ENCODE measurements at places on chromosomes 11 and 22.

DNA sequence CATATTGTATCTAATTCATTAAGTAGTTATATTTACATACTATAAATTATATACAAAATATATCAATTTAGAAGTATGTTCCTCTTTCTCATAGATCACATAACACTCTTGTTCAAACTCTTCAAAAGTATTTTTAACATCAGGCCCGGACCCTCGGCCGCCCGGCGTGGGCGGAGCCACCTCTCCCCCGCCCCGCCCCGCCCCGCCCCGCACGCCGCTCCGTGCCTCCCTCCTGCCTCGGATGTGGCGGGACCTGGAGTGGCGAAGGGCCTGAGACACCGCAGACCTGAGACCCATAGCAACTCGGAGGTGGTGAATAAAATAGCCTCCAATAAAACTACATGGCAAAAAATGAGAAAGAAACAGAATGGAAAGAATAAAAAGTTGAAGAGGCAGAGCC, 105.9 kb upstream of the BDNF start:
- H3K27me3 ChIP-seq, result no peaks in the 10 kb centered on the region
- H3K4me3 ChIP-seq, result no peak overlapping the region
- H3K4me1 ChIP-seq, result no peaks in the 10 kb centered on the region
- DNase-seq, result no peak
- no peaks in the 10 kb centered on the region for H3K36me3 ChIP-seq

- no peak overlapping the region for H3K4me3 ChIP-seq
- H3K27me3 ChIP-seq, result no peaks in the 10 kb centered on the region
- H3K4me1 ChIP-seq, result no peaks in the 10 kb centered on the region
- DNase-seq, result no peak
- no peak overlapping the region for H3K27ac ChIP-seq
These were observed 76.8 kb upstream of the CCND1 start for GRCh38 chr11:69563946-69564775.

DNA sequence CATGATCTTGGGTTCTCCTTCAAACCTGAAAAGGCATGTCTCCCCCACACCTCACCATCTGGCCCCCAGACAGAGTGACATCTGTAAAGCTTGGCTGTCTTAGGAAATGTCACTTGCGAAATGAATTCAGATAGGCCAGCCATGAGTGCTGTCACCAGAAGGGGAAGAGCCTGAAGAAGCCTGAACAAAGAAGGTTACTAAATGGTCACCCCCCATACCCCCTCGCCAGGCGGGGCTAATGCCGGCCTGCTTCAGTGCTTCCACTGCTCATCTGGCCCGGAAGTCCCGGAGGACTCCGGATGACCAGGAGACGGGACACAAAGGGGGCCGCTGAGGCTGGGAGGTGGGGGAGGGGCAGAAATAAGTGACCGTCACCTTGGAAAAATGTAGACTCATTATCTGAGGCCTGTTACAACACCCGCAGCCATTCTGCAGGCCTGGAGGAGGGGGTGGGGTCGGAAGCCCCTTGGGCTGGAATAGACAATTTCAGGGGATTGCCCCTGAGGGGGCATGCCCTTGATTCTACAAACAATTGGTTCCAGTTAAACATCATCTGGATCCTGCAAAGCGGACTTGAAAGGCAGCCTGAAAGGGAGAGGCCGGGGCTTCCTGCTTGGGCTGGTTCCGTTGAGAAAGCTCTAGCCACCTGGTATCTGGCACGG, 43.2 kb downstream of the NAT10 start:
- DNase-seq, result no peak
- peaks cover 24% of the 10 kb centered on the region for H3K36me3 ChIP-seq
- no peaks in the 10 kb centered on the region for H3K27me3 ChIP-seq
- no peaks in the 10 kb centered on the region for H3K4me1 ChIP-seq
- H3K4me3 ChIP-seq, result no peak overlapping the region

- no peaks in the 10 kb centered on the region for H3K27me3 ChIP-seq
- no peaks in the 10 kb centered on the region for H3K36me3 ChIP-seq
- no peak overlapping the region for H3K4me3 ChIP-seq
These were observed 9.5 kb downstream of the FOLR3 start for GRCh38 chr11:72144807-72145565.

- no peaks in the 10 kb centered on the region for H3K27me3 ChIP-seq
- H3K36me3 ChIP-seq, result no peaks in the 10 kb centered on the region
- H3K27ac ChIP-seq, result no peak within 1 kb of the TSS
- peak; percentile 32 for DNase-seq
- H3K4me3 ChIP-seq, result peak within 1 kb of the TSS; percentile 41
These were observed at the start of gene BARX2 for GRCh38 chr11:129375751-129376657. Gene BARX2, plus strand, starts transcription at chr11:129375848. Its CDS starts 188 bp downstream, at chr11:129376036.

GRCh38 chr22:22682807-22683667, 38.6 kb downstream of the GGTLC2 start:
- H3K36me3 ChIP-seq, result no peaks in the 10 kb centered on the region
- H3K27ac ChIP-seq, result no peak overlapping the region
- no peak for DNase-seq
- peaks cover 6% of the 10 kb centered on the region for H3K4me1 ChIP-seq

- DNase-seq, result no peak
- no peak overlapping the region for H3K4me3 ChIP-seq
- H3K4me1 ChIP-seq, result peaks cover 9% of the 10 kb centered on the region
- no peak overlapping the region for H3K27ac ChIP-seq
- H3K27me3 ChIP-seq, result no peaks in the 10 kb centered on the region
- no peaks in the 10 kb centered on the region for H3K36me3 ChIP-seq
These were observed 35.1 kb upstream of the FJX1 start for GRCh38 chr11:35583126-35583525.

GRCh38 chr11:45964911-45965389, 42.5 kb downstream of the LARGE2 start:
- peak; percentile 58 for DNase-seq
- no peak overlapping the region for H3K4me3 ChIP-seq
- H3K36me3 ChIP-seq, result no peaks in the 10 kb centered on the region
- no peaks in the 10 kb centered on the region for H3K27me3 ChIP-seq
- H3K27ac ChIP-seq, result no peak overlapping the region

GRCh38 chr22:36344106-36344827, 43.5 kb downstream of the MYH9 start:
- H3K36me3 ChIP-seq, result peaks cover 44% of the 10 kb centered on the region
- H3K27me3 ChIP-seq, result no peaks in the 10 kb centered on the region
- no peak overlapping the region for H3K4me3 ChIP-seq
- peak overlapping the region; percentile 99 for H3K27ac ChIP-seq
- DNase-seq, result peak; percentile 95

DNA sequence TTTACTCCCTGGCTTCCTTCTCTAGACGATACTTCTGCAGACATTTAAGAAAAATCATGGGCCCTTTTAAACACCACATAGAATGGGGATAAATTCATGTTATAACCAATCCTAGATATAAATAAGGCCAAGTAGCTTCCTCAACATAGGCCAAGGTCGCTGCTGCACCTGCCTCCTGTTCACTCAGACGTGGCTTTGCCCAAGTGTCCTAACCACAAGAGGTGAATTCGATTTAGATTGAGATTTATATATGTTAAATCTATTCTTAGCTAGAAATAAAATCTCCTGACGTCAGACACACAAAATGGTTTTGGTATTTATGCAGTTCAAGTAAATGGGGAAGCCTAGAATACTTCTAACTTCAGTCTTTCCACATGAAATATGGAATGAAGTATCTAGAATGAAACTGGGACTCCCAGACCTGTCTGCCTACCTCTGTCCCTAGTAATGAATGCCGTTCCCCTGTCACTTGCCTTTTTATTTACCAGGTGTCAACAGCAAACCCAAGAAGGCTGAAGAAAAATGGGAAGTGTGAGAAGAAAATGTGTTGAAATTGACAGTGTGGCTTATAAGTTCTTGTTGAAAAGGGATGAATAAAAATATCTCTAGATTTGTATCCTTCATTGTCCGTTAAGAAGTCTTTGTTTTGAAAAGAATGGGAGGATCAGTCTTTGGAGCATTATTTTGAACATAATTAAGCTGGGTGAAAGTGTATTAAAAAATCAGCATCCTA, 131.8 kb downstream of the HIPK3 start:
- DNase-seq, result no peak
- no peaks in the 10 kb centered on the region for H3K36me3 ChIP-seq
- H3K27me3 ChIP-seq, result no peaks in the 10 kb centered on the region
- no peak overlapping the region for H3K27ac ChIP-seq
- peaks cover 10% of the 10 kb centered on the region for H3K4me1 ChIP-seq

DNA sequence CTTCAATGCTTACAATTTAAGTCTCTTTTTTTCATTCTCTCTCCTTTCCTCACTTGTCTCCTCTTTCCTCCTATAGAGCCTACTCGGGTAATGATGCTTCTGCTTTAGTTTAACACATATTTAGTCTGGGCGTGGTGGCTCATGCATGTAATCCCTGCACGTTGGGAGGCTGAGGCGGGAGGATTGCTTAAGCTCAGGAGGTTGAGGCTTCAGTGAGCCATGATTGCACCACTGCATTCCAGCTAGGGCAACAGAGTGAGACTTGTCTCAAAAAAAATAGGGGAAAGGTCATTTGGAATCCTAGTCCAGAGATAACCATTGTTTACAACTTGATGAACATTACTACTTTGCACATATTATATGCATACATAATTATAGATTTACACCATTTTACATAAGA, 1.4 kb upstream of the CCT8L2 start:
- DNase-seq, result no peak
- no peak overlapping the region for H3K27ac ChIP-seq
- no peaks in the 10 kb centered on the region for H3K36me3 ChIP-seq
- H3K4me3 ChIP-seq, result no peak overlapping the region

DNA sequence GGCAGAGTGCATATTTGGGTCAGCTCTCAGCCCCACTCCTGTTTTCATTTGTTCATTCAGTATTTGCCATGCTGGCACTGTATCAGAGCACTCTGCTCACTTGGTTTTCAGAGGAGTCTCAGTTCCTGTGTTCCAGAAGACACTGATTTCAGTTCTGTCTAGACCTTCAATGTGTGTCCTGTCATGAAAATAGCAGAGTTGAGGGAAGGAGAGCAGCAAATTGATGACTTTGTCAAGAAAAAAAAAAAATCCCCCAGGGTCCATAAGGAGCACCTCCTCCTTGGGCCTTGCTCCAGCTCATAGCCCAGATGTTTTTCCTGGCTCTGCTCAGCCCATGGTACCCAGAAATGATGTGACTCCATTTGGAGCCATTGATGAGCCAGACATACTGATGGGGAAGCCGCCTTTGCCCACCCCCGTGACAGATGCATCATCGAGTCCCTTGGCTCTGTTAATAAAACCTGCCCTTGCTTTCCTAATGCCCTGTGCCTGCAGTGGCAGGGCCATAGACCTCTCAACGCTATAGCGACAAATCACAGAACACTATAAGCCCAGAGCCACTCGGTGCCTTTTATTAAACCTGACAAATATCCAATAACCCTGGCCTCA, 107.0 kb downstream of the PKNOX2 start:
- H3K4me1 ChIP-seq, result peaks cover 12% of the 10 kb centered on the region
- no peak overlapping the region for H3K27ac ChIP-seq
- DNase-seq, result no peak
- H3K4me3 ChIP-seq, result no peak overlapping the region

- no peaks in the 10 kb centered on the region for H3K4me1 ChIP-seq
- H3K27ac ChIP-seq, result no peak overlapping the region
- H3K27me3 ChIP-seq, result peaks cover 3% of the 10 kb centered on the region
- no peak overlapping the region for H3K4me3 ChIP-seq
- DNase-seq, result no peak
These were observed 23.0 kb downstream of the WBP2NL start for GRCh38 chr22:42021571-42021970.

DNA sequence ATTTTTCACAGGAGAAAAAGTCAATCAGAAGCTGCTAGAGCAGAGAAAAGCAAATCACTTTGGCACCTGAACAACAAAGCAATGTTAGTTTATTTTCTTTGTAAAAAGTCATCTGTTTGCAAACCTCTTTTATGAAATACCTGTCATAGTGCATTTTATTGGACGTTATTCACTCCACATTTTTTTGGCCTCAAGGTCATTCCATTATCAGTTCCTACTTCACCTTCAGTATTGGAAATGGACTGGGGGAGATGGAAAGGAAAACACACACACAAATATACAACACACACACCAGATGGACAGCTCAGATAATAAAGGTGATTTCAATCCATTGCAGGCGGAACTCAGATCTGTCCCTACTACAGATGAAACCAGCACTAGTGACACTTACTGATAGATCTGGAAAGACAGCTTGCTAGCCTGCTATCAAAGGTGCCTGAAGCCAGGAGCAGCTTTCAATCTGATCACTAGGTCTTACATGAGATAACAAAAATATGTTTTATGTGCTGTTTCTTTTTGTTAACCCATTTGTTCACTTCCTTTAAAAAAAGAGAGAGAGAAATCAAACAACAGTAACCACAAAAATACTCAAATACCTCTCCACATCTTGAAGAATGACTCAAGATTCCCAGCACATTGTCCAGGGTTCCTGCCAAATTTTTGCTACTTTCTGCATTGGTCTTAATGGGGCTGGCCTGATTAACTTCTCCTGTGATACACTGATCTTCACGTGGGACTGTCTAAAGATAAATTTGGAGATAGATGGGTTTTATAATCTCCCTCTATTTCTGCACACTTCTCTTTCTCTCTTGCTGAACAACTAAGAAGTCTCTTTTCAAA, 844.3 kb upstream of the TENM4 start:
- no peak overlapping the region for H3K4me3 ChIP-seq
- no peaks in the 10 kb centered on the region for H3K4me1 ChIP-seq
- H3K36me3 ChIP-seq, result no peaks in the 10 kb centered on the region
- H3K27ac ChIP-seq, result no peak overlapping the region

GRCh38 chr22:38171927-38172831, 9.5 kb downstream of the PLA2G6 start:
- peaks cover 20% of the 10 kb centered on the region for H3K4me1 ChIP-seq
- no peak overlapping the region for H3K4me3 ChIP-seq
- H3K27ac ChIP-seq, result no peak overlapping the region
- no peak for DNase-seq
- no peaks in the 10 kb centered on the region for H3K36me3 ChIP-seq
- H3K27me3 ChIP-seq, result no peaks in the 10 kb centered on the region

- peaks cover 4% of the 10 kb centered on the region for H3K27me3 ChIP-seq
- no peaks in the 10 kb centered on the region for H3K4me1 ChIP-seq
- no peaks in the 10 kb centered on the region for H3K36me3 ChIP-seq
- no peak for DNase-seq
These were observed 117.5 kb upstream of the TOP3B start for GRCh38 chr22:22099833-22100812.

GRCh38 chr22:44550711-44551491, 52.9 kb upstream of the RTL6 start:
- DNase-seq, result no peak
- no peaks in the 10 kb centered on the region for H3K27me3 ChIP-seq
- no peak overlapping the region for H3K27ac ChIP-seq

DNA sequence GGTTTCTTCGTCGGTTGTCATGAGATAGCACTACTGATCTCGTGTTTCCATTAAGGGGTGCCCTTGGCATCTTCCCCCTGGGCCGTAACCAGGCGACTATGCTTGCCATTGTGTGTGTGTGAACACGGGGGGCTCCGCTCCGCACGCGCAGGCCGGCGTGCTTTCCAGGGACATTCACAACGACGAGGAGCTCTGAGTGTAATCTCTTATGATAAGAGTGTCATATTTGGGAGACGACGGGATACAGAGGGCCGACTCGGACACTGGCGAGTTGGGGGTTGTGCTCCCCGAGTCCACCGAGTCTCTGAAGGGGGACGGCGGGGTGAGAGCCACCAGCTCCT, 170.9 kb upstream of the CTSC start:
- no peaks in the 10 kb centered on the region for H3K27me3 ChIP-seq
- H3K4me1 ChIP-seq, result no peaks in the 10 kb centered on the region
- no peak overlapping the region for H3K4me3 ChIP-seq
- no peak overlapping the region for H3K27ac ChIP-seq

GRCh38 chr11:37841016-37841415, 1243.0 kb upstream of the RAG2 start:
- H3K36me3 ChIP-seq, result no peaks in the 10 kb centered on the region
- no peak for DNase-seq
- H3K27ac ChIP-seq, result no peak overlapping the region
- no peak overlapping the region for H3K4me3 ChIP-seq
- no peaks in the 10 kb centered on the region for H3K27me3 ChIP-seq

GRCh38 chr11:65559951-65560537, 1.9 kb upstream of the LTBP3 start:
- peak; percentile 57 for DNase-seq
- no peaks in the 10 kb centered on the region for H3K36me3 ChIP-seq
- H3K27me3 ChIP-seq, result no peaks in the 10 kb centered on the region
- no peak overlapping the region for H3K4me3 ChIP-seq
- H3K4me1 ChIP-seq, result peaks cover 51% of the 10 kb centered on the region
